Thyroid gland (tissue), 4 donors: ENCODE measurements at places on chromosomes 7 and 10. TPM values are rescaled to one million over a fixed set of nuclear protein-coding genes. Genes with fewer than 3 reads are reported as not detected.

DNA sequence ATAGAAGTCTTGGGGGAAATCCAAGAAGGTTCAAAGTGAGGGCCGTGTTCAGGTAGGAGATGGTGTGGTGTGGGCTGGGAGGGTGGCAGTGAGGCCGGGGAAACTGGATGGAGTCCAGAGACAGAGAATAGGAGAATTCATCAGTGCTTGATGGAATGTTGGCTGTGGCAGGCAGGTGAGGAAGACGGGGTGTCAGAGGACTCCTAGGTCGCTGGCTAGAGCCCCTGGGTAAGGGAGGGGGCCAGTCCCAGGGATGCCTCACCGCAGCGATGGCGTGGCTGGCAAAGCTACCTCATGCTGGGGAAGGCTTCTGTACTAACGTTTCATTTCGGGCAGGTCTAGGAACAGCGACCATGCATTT is 373.0 kb downstream of the RPS24 start:
- DNase-seq = no peak

DNA sequence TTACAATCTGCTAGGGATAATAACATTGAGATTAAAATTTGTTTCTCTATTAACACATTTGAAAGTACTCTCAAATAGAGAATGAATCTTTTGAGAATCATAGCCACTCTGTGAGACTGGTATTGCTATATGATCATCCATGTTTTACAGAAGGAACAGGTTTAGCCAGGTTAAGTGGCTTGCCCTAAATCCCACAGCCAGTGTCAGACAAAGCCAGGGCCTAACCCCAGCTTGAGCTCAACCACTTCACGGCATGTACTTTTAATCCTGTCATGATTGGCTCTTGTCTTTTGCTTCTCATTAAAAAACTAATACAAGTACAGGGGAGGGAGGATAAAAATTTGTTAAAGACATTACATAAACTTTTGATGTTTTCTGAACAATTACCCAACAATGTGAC is 3.8 kb upstream of the ZNRF2 start:
- no peak for DNase-seq

Gene ATG9B
- total RNA-seq = not detected

DNA sequence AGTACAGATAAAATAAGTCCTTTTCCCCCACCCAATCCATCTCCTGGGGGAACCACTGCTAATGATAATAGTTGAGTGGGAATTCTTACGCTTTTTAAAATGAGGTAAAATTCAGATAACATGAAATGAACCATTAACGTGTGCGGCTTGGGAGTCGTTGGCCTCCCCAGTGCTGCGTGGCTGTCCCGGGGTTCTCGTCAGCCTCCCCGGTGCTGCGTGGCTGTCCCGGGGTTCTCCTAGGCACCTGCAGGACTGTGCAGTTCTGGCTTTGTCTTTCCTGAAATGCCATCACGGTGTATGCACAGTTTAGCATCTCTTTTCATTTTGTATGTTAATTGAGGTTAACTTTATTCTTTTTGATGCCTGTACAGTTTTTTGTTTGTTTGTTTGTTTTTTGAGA is 13.5 kb downstream of the SUN1 start:
- no peak for DNase-seq

Gene CCL24
- not detected for total RNA-seq

DNA sequence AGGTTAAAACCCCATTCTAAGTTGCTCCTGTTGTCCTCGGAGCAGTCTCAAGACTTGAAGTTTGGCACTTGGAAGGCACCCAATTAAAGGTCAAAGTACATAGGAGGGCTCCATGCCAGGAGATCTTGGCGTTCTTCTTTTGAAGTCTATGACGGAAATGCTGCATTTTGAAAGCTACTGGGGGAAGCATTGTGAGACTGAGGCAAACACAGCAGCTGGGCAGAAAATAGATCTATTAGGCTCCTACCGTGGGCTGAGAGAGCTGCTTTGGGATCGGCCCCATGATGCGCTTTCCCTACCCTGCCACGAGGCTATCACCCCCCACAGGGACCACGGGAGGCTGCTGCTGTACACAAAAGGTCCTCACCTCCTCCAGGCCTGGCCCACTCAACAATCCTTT is 20.0 kb downstream of the KIAA1549 start:
- peak; percentile 74 for DNase-seq

GRCh38 chr10:74114041-74114448 is 36.6 kb downstream of the AP3M1 start:
- peak; percentile 56 for DNase-seq

- no peak for DNase-seq
These were observed 1.2 kb upstream of the SDHAF3 start for GRCh38 chr7:97116308-97116707.
